Esophagus squamous epithelium (tissue), 5 donors: ENCODE measurements at places on chromosomes 2 and 18. TPM values are rescaled to one million over a fixed set of nuclear protein-coding genes. Genes with fewer than 3 reads are reported as not detected.

- no peak for DNase-seq
These were observed 55.3 kb upstream of the TMEM163 start for GRCh38 chr2:134773759-134774742.

GRCh38 chr2:2748399-2749205, 417.5 kb upstream of the MYT1L start:
- no peak for DNase-seq

DNA sequence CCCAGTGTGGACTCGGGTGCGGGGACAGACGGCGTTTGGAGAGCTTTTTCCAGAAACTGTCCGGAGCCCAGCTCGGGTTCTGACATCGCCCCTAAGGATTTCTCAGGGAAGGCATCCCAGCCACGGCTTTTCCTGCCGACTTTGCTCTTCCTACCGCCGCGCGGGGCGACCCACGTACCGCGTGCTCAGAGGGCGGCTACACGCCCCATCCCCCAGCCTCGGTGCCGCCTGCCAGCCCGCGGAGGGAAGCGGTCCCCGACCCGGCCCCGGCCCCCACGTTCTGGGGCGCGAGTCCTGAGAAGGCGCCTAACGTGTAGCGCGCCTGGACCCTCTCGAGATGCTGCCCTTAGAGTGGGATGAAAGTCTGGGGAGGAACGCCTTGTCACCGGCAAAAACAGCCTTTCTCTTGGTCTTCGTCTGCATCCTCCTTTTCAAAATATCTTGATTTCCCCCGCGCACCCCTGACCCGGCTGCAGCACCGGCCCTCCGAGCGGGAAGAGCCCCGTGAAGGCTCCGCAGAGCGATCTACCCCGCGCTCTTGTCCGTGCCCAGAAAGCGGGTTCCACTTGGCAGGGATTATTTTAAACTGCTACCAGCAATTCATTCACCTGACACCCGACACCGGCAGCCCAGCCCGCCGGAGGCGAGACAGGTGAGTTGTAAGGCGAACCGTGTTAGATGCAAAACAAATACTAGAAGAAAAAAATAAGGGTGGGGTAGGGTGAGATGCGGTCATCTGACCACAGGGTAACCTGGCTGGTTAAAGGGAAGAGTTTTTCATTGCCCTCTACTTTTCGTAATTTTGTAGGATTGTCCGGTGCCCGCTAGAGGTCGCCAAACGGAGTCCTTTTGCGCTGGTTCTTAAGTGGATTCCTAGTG, 812 bp upstream of the KCNG3 start:
- DNase-seq = no peak

- DNase-seq = no peak
These were observed 33.3 kb downstream of the RBMS1 start for GRCh38 chr2:160460333-160460731.

- DNase-seq = no peak
These were observed 131.0 kb downstream of the ZAP70 start for GRCh38 chr2:97844311-97844859.

DNA sequence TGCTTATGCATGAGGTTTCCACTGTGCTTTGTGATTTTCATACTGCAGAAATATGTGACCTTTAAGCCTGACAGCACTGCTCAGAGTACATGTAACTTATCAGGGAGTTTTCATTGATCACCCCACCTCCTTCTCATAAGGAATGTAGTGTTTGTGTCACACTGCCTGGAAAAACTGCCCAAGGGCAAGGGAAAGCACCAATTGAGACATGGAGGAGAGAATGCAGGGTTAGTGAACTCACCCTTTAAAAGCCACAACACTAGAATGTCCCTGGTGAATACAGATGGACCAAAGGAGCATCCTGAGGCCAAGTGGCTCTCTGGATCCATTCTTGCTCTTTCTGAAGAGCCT, 147.2 kb upstream of the SPATS2L start:
- no peak for DNase-seq

- no peak for DNase-seq
These were observed 15.7 kb downstream of the IL37 start for GRCh38 chr2:112926707-112927106.

- no peak for DNase-seq
These were observed 104.3 kb upstream of the GRB14 start for GRCh38 chr2:164725542-164725941.

GRCh38 chr2:221444106-221444505, 128.0 kb downstream of the EPHA4 start:
- DNase-seq = no peak

- no peak for DNase-seq
These were observed 89.7 kb upstream of the GCFC2 start for GRCh38 chr2:75800456-75800855.

GRCh38 chr18:9323750-9324445, 10.7 kb upstream of the TWSG1 start:
- DNase-seq = no peak

DNA sequence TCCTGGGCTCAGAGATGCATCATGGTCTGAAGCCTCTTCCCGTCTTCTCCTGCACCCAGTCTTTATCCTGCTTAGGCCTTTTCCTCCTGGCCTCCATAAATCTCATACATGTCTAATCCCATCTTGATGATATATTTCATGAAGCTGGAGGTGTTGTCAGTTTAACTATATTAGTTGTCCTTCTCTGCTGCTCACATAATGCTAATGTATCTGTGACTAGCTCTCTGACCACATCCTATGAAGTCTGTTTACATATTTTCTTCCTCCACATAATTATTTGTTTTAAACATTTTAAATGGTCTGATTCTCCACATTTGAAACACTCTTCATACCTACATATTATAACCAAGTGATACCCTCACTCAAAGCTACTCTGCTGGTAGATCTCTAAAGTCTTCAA, 315.2 kb upstream of the RND3 start:
- no peak for DNase-seq

DNA sequence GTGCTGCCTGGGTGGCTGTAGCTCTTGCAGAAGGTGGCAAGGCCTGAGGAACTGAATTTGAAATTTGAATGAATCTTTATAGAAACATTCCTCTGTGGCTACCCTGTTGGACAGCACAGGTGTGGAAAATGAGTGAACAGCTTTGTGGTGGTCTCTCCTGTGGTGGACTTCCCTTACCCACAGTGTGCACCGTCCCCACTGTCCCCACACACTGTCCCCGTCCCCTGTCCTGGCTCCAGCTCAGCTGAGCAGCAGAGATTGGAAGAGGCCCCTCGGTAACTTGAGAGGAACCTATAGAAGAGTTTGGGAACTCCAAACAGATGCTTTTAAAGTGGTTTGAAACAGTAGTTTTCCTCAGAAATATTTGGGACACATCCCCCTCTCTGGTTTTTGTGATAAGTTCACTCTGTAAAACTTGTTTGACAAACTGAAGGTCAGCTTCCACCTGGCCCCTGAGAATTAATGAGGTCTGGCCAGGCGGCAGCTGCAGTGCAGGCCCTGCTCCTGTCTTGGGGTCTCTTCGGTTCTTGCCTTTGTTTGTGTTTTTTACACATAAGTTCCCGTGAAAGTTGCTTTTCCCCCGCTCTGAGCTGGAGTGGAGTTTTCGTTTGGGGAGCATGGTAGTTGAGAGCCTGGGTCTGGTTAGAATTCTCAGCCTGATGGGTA, 63.2 kb downstream of the ASAP2 start:
- DNase-seq = no peak

Gene FHOD3
- 29.6 TPM for total RNA-seq

Gene CCBE1
- total RNA-seq = 2.1 TPM

Gene GAL3ST2
- 0.38 TPM for total RNA-seq

Gene PER2
- total RNA-seq = 9.8 TPM

Gene GALNT14
- total RNA-seq = 18.9 TPM

Gene BUB1
- 8.4 TPM for total RNA-seq

Gene CTAGE1
- total RNA-seq = not detected

Gene KLHL41
- total RNA-seq = not detected
